Mucosa of descending colon (tissue), 3 donors: ENCODE measurements at places on chromosomes 7 and 10. TPM values are rescaled to one million over a fixed set of nuclear protein-coding genes. Genes with fewer than 3 reads are reported as not detected.

- DNase-seq: no peak
Observed at GRCh38 chr7:101664436-101664835, 35.3 kb upstream of the MYL10 start.

DNA sequence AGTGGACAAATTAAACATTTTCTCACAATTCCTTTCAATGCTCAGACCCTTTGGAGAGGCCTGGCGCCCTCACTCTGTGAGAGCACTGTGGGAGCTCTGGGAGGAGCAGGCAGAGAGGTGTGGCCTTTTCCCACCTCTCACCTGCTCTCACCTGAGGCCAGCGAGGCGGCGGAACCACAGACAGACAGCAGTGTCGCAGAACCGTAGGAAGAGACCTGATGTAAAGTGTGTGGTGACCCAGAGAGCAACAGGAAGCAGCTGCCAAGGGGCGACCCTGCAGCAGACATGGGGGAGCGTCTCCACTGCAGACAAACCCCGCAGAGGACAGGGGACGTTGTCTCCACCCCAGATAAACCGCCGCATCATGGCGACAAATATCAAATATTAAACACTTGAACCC is 15.6 kb upstream of the PARP12 start:
- DNase-seq: no peak

DNA sequence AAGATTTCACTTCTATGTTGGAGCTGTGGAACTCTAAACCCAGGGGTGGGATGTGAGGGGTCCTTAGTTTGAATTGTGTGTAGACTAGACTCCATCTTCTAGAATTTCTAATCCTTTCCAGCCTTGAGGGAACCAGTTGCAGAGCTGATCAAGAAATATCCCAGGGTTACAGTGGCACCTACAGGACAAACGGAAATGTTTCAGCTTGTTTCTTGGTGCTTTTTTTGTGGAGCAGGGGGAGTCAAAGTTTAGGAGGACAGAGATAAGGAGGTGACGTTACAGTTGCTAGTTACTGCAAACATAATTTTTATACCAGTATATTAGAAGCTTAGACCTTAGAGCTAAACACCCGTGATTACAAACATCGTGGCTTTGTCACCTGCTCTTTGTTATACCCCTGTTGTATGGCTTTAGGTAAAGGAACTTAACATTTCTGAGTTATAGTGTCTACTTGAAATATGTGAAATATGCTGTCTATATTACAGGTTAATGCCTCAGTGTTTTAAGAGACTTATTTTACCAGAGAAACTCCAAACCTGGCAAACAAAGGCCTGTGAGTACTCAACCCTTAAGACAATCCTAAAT is 84.5 kb upstream of the DYNC1I1 start:
- no peak for DNase-seq

DNA sequence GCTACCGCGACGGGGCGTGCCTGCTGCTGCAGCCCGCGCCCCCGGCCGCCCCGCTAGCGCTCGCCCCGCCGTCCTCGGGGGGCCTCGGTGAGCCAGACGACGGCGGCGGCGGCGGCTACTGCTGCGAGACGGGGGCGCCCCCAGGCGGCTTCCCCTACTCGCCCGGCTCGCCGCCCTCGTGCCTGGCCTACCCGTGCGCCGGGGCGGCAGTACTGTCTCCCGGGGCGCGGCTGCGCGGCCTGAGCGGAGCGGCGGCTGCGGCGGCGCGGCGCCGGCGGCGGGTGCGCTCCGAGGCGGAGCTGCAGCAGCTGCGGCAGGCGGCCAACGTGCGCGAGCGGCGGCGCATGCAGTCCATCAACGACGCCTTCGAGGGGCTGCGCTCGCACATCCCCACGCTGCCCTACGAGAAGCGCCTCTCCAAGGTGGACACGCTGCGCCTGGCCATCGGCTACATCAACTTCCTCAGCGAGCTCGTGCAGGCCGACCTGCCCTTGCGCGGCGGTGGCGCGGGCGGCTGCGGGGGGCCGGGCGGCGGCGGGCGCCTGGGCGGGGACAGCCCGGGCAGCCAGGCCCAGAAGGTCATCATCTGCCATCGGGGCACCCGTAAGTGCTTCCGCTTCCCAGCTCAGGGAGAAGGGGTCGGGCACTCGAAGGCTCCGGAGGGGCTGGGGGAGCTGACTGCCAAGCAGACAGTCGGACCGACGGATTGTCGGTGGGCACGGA is 761 bp downstream of the PTF1A start:
- DNase-seq: no peak

- DNase-seq: no peak
Observed at GRCh38 chr7:6179620-6180343, 92.6 kb downstream of the CYTH3 start.

DNA sequence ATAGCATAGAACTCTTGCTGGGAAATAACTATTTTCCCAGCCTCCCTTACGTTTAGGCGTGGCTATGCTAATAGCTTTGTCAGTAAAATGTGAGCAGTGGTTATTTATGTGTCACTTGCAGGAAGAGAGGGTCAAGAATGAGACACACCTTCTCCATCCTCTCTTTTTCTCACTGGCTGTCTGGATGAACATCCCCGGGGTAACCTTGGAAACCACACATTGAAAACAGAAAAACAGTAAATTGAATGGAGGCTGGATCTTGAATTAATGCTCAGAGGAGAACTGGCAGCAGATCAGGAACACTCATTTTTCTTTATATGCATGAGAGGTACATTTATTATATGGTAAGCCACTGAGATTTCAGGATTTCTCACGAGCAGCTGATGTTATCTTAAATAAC is 127.6 kb downstream of the DNAJB9 start:
- DNase-seq: no peak

DNA sequence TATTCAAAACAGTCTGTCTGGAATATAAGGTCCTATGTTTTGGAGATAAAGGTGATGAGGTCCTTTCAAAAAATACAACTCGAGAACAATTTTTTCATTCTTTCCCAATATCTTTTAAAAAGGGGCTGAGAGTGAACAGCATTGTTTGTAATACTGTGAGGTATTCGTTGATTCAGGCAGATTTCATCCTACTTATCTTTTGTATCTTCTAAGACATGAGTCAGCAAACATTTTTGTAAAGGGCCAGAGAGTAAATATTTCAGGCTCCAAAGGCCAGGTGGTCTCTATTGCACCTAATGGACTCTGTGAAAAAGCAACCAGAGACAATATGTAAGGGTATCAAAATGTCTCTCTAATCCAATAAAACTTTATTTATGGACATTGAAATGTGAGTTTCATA is 8.1 kb upstream of the ANK3 start:
- DNase-seq: no peak

The RSPH10B gene
- total RNA-seq: not detected

The CDHR1 gene
- total RNA-seq: 39.6 TPM
